ENCODE measurements at places on chromosomes 6 and 20.

DNA sequence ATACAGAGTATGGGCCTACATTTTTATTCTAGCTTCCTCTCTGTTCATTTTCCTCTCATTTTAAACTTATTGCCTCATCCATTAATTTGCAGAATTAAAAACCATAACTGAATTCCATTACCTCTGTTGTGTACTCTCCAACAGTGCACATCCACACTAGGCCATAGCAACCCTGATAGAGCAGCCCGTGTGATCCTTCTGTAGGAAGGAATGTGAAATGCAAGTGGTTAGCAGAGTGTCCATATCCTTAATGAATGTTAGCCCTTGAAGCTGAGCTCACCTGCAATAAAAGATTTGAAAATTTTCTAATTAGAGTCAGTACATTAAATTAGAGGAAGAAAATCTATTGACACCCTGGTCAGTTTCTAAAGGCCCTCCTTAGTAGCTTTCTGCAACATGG is 6.5 kb upstream of the GRIK2 start:
- no peak for DNase-seq

- no peak for DNase-seq
Observed at GRCh38 chr6:3721810-3722621, 29.5 kb downstream of the PXDC1 start.

DNA sequence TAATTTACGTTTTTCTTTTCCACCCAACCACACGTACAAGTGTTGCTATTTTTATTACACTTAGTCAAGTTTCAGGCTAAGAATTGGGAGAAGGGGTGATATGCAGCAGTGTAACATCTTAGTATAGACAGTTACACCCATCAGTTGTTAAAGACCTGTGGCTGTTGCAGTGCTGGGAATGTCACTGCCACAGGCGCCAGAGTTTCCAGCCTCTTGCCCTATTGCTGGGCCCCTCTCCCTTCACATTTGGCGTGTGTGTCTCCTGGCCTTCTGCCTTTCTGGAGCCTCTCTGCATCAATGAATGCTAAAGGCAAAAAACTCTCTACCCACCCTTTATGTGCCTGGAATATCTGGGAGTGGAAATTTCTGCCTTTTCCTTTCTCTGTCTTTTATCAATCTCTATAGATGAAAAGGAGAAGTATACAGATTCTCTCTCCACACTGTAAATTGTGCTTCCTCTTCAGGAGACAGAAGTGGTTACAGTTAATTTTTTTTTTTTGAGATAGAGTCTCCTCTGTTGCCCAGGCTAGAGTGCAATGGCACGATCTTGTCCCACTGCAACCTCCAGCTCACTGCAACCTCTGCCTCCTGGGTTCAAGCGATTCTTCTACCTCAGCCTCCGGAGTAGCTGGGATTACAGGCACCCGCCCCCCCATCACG is 73.0 kb downstream of the TIAM2 start:
- no peak for DNase-seq

GRCh38 chr6:113846577-113846976 is 10.6 kb upstream of the MARCKS start:
- no peak for DNase-seq

- no peak for DNase-seq
Observed at GRCh38 chr6:169139179-169139971, 114.3 kb downstream of the THBS2 start.

Data from effector CD8-positive, alpha-beta T cell (primary cell).